ENCODE measurements at places on chromosomes 13 and 19. TPM values are rescaled to one million over a fixed set of nuclear protein-coding genes. Genes with fewer than 3 reads are reported as not detected.

RFPL4A gene
- not detected for polyA plus RNA-seq

IGFL1 gene
- polyA plus RNA-seq = not detected

ADPRHL1 gene
- polyA plus RNA-seq = not detected

- H3K4me1 ChIP-seq = no peaks in the 10 kb centered on the region
- no peaks in the 10 kb centered on the region for H3K27me3 ChIP-seq
- H3K4me3 ChIP-seq = no peak overlapping the region
- H3K36me3 ChIP-seq = no peaks in the 10 kb centered on the region
Observed at GRCh38 chr13:68927387-68928026, 1180.1 kb upstream of the ATXN8OS start.

DNA sequence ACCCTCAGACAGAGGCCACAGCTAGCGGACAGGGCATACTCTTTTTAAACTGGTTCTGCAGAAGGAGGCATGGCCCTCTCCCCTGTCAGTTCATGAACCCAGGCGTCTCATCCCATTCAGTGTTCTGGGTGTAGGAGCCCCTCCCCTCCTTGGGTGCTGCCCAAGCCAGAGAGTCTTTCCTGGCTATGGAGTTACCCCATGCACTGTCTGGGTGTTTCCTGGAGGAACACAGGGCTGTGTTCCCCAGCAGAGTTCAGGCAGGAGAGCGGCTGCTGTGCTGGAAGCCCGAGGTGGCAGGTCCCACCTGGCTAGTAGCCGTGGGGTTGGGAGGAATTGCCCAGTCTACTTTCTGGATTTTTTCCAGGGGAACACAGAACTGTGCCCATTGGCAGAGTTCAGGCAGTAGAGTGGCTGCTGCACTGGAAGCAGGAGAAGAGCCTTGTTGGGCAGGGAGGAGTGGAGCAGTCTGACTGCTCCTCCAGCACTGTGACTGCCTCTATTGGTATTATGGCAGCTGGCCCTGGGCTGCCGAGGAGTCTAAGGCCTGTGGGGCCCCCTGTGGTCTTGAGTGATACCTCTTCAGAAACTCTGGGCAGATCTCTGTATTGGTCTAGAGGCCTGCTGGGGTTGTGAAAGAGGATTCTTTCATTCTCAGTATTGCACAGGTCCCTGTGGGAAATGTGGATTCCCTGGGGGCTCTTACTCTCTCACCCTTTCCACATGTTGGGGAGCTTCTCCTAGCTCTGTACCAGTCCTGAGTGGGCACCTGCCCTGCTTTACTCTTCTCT lies 168.3 kb downstream of the PCDH20 start:
- no peak overlapping the region for H3K4me3 ChIP-seq
- no peak overlapping the region for H3K27ac ChIP-seq
- no peaks in the 10 kb centered on the region for H3K4me1 ChIP-seq
- H3K27me3 ChIP-seq = peaks cover 3% of the 10 kb centered on the region

- H3K27me3 ChIP-seq = peaks cover 13% of the 10 kb centered on the region
- peaks cover 42% of the 10 kb centered on the region for H3K4me1 ChIP-seq
- H3K36me3 ChIP-seq = peaks cover 4% of the 10 kb centered on the region
- H3K4me3 ChIP-seq = peak overlapping the region; percentile 73
Observed at GRCh38 chr19:49468746-49469447, 5.1 kb upstream of the FLT3LG start.

DNA sequence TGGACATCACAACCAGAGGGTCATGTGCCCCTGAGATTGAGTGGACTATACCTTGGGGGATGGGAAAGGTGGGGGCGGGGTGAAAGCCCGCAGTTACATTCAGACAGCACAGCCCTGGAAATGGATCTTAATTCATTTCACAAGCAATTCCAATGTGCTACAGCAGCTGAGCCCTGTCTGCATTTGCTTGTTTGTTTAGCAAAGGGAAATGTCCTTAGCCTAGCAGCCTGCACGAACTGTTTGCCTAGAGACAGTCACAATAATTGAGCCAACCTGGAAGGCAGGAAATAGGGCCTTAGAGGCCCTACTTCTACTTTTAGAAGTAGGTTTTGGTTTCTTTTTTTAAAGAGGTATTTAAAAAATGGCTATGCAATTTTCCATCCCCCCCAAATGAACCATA lies 177.3 kb upstream of the KL start:
- no peaks in the 10 kb centered on the region for H3K27me3 ChIP-seq
- H3K4me3 ChIP-seq = no peak overlapping the region
- no peak for DNase-seq
- H3K4me1 ChIP-seq = no peaks in the 10 kb centered on the region
- no peak overlapping the region for H3K27ac ChIP-seq
- no peaks in the 10 kb centered on the region for H3K36me3 ChIP-seq

- H3K4me1 ChIP-seq = no peaks in the 10 kb centered on the region
- no peak overlapping the region for H3K4me3 ChIP-seq
- no peaks in the 10 kb centered on the region for H3K36me3 ChIP-seq
- H3K27me3 ChIP-seq = no peaks in the 10 kb centered on the region
- H3K27ac ChIP-seq = no peak overlapping the region
Observed at GRCh38 chr13:97117388-97117910, 104.7 kb upstream of the MBNL2 start.

DNA sequence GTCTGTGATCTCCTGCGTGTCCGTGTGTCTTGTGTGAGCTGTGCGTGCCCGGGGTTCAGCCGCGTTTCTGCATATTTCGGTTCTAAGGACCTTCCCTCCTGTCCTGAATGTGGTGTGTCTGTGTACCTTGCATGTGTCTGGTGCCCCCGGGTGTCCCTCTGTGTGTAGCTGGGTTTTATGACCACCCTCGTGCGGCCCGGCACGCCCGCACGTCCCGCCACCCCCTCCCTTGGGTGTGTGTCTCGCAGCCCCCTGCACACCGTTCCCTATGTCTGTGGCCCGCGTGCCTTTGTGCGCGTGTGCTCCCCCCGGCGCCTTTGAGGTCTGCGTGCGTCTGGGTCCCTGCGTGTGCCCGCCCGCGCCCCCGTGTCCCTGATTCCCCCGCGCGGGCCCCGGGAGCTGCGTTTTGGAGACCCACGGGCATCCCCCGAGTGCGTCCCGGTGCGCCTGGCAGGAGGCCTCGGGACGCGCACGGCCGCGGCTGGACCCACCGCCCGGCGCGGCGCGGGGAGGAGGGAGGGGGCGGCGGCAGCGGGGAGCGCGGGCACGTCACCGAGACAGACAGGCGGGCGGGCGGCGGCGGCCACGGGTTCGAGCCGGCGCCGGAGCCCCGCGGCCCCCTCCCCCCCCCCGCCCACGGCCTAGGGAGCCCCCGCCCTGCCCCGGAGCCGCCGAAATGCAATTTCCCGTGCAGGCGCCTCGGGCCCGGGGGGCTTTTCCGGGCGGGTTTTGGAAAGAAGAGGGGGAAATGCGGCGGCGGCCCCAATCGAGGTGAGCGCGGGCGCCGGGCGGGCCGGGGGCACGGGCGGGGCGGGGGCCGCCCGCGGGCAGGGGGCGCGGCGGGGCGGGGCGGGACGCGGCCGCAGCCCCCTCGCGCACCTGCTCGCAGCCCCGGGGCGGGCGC lies 12.0 kb upstream of the NANOS3 start:
- peak overlapping the region; percentile 78 for H3K4me3 ChIP-seq
- peaks cover 4% of the 10 kb centered on the region for H3K36me3 ChIP-seq
- peak overlapping the region; percentile 28 for H3K27ac ChIP-seq
- no peak for DNase-seq
- peaks cover 33% of the 10 kb centered on the region for H3K4me1 ChIP-seq

DNA sequence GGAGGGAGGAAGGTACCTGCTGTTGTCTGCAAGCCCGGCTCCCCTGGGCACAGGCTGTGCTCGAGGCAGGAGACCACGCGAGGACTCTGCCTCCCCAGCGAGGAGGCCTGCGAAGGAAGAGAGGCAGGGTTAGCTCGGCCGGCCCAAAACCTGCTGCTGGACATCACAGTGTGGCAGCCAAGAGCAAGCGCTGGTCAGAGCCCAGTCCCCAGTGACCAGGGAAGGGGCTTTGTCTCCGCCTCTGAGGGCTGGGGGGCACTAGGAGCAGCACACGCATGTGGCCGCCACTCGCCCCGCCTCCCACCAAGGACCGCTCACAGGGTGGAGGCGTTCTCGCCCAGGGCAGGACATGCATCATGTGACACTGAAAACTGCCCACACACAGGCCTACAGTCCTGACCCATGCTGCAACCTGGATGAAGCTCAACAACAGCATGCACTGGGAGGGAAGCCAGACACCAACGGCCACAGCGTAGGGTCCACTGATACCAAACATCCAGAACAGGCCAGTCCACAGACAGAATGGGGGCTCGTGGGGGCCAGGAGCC lies 8.5 kb downstream of the MIER2 start:
- H3K36me3 ChIP-seq = no peaks in the 10 kb centered on the region
- DNase-seq = no peak
- peaks cover 40% of the 10 kb centered on the region for H3K4me1 ChIP-seq

- H3K4me1 ChIP-seq = no peaks in the 10 kb centered on the region
- H3K27me3 ChIP-seq = peaks cover 6% of the 10 kb centered on the region
- H3K4me3 ChIP-seq = no peak overlapping the region
- peaks cover 4% of the 10 kb centered on the region for H3K36me3 ChIP-seq
Observed at GRCh38 chr19:5705552-5705951, 14.4 kb downstream of the LONP1 start.

- H3K4me1 ChIP-seq = no peaks in the 10 kb centered on the region
- peaks cover 1% of the 10 kb centered on the region for H3K27me3 ChIP-seq
- H3K4me3 ChIP-seq = no peak overlapping the region
- no peaks in the 10 kb centered on the region for H3K36me3 ChIP-seq
Observed at GRCh38 chr13:22135446-22135845, 464.6 kb downstream of the FGF9 start.
